Stimulated activated CD4-positive, alpha-beta T cell treated with anti-CD3 and anti-CD28 coated beads, Interleukin-1b, Interleukin-23, amount 100 ng/mL, for 4 hours (primary cell): ENCODE measurements at places on chromosomes 5 and 9.

DNA sequence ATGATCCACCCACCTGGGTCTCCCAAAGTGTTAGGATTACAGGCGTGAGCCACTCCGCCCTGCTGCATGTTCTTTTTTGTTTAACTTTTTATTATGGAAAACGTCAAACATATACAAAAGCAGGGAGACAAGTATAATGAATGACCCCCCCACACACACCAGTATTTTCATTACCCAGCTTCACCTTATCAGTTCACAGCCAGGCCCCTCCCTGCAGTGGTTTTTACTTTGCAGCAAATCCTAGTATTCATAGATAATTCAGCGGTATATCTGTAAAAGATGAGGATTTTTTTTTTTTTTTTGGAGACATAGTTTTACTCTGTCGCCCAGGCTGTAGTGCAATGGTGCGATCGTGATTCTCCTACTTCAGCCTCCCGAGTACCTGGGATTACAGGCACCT is 2.3 kb downstream of the POMT1 start:
- no peak for DNase-seq

- DNase-seq: no peak
Measured at GRCh38 chr9:21326526-21327139, 8.6 kb downstream of the KLHL9 start.

GRCh38 chr5:5139336-5139776 is 774 bp upstream of the ADAMTS16 start:
- no peak for DNase-seq

DNA sequence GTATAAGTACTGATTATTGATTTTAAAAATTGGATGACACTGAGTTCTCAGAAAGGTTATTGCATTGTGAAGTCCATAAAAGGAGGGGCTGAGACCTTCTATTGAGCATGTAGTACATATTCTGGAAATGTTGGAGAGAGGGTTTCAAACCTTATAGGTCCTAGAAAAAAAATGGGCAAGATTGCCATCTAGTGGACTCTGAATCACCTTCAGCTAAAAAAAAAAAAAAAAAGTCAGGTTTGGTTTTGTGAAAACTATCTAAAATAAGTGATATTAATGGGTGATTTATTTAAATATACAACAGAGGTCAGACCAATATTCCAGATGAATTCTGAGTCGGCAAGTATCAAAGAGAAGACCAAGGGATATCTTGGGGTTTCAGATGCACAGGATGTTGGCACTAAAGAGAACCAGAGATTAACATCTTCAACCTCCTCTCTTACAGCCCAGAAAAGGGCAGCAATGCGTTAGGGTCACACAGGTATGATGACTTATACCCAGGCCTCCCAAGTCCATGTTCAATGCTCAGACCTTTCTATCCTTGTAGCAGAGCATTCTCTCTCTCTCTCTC is 109.8 kb upstream of the NMUR2 start:
- DNase-seq: no peak

DNA sequence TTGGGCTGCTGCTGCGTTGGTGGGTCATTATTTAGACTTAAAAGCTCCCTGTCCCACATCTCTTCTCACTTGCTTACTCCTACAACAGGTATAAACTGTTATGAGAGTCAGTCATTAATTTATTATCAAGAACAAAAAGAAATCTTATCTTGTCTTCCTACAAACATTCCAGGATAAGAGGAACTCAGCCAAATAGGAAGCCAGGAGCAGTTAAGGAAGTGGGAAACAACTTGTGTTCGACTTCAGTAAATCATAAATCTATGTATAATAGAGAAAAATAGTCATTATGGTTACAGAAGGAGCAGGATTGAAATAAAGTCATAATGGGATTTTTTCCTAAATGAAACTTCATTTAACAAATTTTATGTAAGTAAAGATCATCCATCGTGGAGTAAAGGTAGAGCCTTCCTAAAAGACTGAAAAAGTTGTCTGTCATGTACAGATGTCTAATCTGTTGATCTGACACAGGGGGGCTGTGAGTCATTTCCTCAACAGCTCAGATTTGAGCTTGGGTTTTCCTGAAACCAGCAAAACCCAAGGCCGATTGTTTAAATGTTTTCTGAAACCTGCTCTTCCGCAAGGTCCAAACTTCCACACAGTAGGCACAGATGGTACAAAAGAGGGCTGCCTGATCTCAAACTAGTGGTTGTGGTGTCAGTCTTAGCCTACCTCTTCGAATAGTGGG is 25.3 kb upstream of the LRRTM2 start:
- no peak for DNase-seq

GRCh38 chr9:6788162-6789016 is 30.6 kb downstream of the KDM4C start:
- DNase-seq: no peak

GRCh38 chr9:14797435-14797834 is 74.9 kb upstream of the CER1 start:
- no peak for DNase-seq

GRCh38 chr5:158203261-158203660 is 344.3 kb upstream of the CLINT1 start:
- no peak for DNase-seq
